ENCODE measurements at places on chromosomes 1 and 21. TPM values are rescaled to one million over a fixed set of nuclear protein-coding genes. Genes with fewer than 3 reads are reported as not detected.

- DNase-seq = no peak
Measured at GRCh38 chr1:204260601-204261197, 46.9 kb upstream of the GOLT1A start.

- no peak for DNase-seq
Measured at GRCh38 chr1:94321662-94322061, 84.3 kb upstream of the ARHGAP29 start.

DNA sequence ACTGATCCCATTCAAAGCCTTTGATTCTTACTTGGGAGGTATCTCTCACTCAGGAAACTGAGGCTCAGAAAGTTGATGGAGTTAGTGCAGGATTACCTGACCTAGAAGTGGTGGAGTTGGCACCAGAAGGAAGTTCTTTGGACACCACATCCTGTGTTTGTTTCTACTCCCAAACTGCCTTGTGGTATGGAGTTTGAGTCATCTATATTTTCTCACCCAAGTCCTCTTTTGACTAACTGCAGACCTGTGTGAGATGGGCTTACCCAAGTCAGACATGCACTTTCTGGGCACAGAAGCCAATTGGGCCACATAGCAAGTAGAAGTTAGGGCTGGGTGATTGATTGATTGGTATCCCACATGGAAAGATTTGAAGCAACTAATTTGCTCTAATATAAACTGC, 36.1 kb downstream of the FGGY start:
- no peak for DNase-seq

DNA sequence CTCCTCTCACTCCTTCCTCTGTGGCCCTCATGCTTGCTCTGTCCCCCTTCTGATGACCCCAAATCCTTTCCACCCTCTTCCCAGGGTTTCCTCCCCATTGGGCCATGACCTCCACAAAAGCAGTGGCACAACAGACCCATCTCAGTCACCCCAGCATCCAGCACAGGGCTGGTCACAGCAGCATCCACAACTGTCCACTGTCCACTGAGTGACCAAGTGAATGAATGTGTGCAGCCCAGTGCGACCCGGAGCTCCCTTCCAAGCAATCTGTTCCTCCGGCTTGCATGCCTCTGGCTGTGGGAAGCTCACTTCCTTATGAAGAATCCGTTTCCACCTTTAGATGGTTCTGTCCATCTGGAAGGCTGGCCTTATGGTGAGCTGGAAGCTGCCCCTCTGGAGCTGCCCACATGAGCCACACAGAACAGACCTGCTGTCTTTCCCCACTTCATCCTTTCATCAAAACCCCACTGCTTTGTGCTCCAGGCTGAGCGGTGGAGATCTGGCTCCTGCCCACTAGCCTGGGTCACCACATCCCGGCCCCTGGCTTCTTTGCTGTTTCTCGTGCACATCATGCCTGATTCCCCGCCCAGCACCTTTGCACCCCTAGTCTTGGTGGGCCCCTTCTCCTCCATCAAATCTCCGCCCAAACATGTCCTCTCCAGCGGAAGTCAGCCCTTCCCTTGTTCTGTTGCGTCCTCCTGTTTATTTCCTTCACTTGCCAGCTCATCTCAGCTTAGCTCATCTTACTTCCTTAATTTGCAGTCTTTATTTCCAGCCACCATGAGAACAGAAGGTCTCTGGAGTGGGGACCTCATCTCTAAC, 56.4 kb downstream of the EDN2 start:
- DNase-seq = no peak

DNA sequence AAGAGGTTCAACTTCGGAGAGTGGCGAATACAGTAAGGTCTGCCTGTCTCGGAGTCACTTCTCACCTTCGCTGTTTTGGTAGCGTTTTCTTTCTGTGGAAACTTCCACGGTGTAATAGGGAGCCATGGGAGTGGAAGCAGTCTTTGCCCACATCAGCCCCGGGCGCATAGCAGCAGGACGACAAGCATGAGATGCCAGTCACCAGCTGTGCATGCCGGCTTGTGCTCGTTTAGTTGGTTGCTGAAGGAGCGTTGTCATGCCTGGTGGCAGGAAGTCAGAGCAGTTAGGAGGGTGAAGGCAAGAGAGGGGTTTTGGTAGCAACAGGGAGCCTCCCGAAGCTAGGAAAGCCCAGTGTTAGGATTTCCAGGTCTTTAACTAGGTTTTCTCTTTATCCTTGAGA, 58.8 kb downstream of the MRPS6 start:
- no peak for DNase-seq

DNA sequence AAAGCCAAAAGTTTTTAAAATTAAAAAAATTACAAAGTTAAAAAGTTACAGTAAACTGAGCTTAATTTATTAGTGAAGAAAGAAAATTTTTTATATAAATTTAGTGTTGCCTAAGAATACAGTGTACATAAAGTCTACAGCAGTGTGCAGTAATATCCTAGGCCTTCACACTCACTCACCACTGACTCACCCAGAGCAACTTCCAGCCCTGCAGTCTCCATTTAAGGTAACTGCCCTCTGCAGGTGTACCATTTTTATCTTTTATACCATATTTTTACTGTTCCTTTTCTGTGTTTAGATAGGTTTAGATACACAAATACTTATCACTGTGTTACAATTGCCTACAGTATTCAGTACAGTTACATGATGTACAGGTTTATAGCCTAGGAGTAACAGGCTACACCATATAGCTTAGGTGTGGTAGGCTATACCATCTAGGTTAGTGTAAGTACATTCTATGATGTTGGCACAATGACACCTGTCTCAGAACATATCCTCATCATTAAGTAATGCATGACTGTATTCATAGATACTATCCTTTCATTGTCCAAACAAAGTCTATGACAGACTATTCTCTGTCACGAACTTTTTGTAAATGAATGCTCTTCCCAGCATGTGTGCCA, 78.6 kb upstream of the PBX1 start:
- no peak for DNase-seq

DNA sequence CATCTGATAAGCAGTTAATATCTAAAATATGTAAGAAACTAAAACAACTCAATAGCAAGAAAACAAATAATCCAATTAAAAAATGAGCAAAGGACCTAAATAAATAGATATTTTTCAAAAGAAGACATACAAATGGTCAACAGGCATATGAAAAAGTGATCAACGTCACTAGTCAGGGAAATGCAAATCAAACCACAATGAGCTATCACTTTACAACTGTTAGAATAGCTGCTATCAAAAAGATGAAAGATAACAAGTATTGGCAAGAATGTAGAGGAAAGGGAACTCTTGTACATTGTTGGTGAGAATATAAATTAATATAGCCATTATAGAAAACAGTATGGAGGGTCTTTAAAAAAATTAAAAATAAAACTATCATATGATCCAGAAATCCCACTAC, 40.7 kb upstream of the NEK7 start:
- no peak for DNase-seq

DNA sequence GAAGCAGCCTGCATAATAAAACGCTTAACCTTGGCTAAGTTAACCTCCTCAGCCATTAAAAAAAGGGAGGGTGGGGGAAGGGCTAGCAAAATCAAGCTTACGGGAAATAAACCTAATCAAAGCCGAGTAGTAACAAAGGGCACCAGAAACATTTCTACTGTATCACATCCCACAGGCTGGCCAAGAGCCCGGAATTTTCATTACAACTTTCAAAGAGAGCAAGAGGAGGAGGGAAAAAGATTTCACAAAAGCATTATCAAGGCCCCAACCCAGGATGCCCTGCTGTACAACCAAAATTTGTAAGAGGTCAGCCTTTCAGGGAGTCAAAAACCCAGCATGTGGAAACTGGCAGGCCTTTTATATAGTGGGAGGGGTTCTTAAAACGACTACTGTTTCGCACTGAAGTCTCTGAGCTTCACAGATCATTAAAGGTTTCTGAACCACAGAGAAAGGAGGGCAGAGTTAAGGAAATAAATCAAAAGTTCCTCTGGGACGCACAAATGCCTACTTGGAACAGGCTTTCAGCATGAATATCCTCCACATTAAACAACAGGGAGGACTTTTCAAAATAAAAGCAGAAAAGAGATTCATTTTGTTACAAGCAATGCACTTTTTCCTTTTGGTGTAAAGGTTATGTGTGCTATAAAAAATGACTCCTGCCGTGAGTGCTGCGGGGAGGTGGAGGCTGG, 90.4 kb downstream of the SLC45A1 start:
- DNase-seq = peak; percentile 90

- no peak for DNase-seq
Measured at GRCh38 chr1:7426780-7427604, 344.1 kb upstream of the VAMP3 start.

GRCh38 chr1:44408212-44408582, 3.1 kb downstream of the RNF220 start:
- no peak for DNase-seq

- no peak for DNase-seq
Measured at GRCh38 chr1:219279017-219279770, 105.5 kb downstream of the LYPLAL1 start.

DNA sequence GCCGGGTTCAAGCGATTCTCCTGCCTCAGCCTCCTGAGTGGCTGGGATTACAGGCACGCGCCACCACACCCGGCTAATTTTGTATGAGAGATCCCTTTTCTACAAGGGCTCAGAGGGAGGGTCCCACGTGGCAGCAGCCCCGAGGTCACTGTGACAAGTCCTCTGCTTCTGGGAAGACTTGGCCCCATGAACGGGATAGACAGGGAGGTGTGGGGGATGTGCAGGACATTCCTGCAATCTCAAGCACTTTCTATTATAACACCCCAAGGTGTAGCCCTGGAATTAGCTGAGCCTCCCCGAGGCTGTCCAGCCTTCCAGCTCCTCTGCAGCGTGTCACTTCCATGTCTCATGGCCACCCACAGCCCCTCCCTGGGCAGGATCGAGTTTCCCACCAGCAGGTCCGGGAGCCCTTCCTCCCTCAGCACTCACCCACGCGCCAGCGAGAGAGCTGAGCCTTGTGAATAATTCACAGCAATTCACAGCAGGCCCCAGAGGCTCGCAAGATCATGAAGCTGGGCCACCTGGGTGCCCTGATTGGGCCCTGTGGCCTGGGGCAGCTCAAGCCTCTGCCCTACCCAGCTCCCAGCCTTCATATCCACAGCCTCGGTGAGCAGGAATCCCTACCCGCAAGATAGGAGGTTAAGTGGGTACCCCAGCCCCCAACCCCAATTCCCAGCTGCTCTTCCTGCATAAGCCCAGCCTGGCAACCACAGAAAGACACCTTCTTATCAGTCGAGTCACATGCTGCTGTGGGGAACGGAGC, 22.8 kb upstream of the RNU1-4 start:
- DNase-seq = peak; percentile 62

DNA sequence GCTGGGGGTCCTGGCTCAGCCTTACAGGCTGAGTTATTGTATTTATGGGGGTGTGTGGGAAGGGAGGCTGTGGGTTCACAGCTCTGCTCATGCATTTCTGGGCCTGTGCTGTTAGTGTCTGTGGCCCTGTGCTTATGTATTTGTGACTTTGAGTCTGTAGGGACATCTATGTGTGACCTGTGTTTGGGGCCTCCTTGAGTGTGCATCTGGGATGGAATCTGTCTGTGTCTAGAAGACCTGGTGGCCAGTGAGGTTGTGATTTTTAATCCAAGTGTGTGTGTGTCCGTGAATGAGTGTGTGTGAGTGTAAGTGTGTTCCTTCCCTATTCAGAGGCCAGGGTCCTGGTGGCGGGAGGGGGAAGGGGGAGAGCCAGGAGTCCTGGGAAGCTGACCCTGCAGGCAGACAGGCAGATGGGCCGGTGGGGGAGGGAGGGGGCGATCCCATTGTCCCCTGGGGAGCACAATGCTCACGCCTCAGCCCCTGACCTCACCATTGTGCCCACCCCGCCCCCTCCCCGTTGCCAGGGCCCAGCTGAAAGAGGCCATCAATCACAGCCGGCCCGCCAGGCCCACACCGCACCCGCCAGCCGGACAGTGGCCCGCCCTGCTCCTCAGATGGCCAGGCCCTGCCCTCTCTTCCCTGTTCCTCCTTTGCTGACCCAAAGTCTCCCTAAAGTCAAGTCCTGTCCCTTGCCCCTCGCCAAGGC, 19.6 kb downstream of the SLC27A3 start:
- no peak for DNase-seq

DNA sequence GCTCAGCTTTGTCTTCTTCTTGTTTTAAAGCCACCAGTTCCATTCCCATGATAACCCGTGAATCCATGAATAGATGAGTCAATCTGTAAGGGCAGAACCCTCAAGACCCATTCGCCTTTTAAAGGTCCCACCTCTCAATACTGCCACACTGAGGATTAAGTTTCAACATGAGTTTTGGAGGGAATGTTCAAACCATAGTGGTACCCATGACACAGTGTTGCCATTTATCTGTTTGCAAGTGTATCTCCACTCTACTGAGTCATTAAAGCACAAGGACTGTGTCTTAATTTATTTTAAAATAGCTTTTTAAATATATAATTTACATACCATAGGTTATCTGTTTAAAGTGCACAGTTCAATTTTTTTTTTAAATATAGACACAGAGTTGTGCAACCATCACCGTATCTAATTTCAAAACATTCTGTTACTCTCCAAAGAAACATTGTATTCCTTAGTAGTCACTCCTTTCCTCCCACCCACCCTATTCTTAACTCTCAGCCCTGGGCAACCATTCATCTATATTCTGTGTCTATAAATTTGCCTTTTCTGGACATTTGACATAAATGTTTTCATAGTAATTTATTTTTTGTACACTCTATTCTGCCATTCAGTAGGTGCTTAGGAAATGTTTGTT, 4.8 kb upstream of the IL24 start:
- DNase-seq = no peak

DNA sequence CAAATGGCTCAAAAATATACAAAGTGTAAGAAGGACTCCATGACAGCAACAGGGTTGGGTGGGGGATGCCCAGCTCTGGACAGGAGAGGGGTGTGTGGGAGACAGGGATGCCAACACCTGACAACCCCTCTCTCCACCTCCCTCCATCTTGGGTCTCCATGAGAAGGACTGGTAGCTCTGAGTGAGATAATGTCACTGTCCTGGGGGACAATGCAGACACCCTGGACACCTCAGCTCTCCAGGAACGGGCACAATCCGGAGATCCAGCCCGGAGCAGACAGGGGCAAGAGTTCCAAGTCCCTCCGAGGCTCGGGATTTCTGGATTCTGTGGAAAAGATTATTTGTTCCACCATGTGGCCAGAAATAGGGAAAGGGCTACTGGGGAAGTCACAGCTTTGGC, 122.5 kb downstream of the GLIS1 start:
- DNase-seq = peak; percentile 34

- DNase-seq = no peak
Measured at GRCh38 chr1:182087304-182087703, 25.8 kb upstream of the ZNF648 start.

Gene PCSK9
- total RNA-seq = not detected

Gene RAB3B
- total RNA-seq = not detected

Gene TMPRSS15
- total RNA-seq = not detected

Gene HTR6
- not detected for total RNA-seq

Gene CD34
- total RNA-seq = 142 TPM

Gene RNU1-1
- total RNA-seq = under 0.01 TPM

Gene C1orf35
- total RNA-seq = 2.4 TPM

Gene HES4
- 285 TPM for total RNA-seq

Gene FCRLB
- not detected for total RNA-seq

Gene FAM131C
- total RNA-seq = 0.21 TPM

Gene CRNN
- 0.21 TPM for total RNA-seq

Gene KRTAP19-1
- not detected for total RNA-seq

Gene BRDT
- total RNA-seq = not detected

Gene PAX7
- total RNA-seq = not detected

Gene KIAA0040
- total RNA-seq = 36.7 TPM

Gene VAV3
- total RNA-seq = 0.64 TPM

Gene CFAP126
- not detected for total RNA-seq

Gene DSCAM
- not detected for total RNA-seq

Gene SUCO
- total RNA-seq = 7.8 TPM

Gene SPATA46
- not detected for total RNA-seq

Gene PEX19
- 36.6 TPM for total RNA-seq
